Colonic mucosa (tissue), 4 donors: ENCODE measurements at places on chromosomes 2 and 18. TPM values are rescaled to one million over a fixed set of nuclear protein-coding genes. Genes with fewer than 3 reads are reported as not detected.

DNA sequence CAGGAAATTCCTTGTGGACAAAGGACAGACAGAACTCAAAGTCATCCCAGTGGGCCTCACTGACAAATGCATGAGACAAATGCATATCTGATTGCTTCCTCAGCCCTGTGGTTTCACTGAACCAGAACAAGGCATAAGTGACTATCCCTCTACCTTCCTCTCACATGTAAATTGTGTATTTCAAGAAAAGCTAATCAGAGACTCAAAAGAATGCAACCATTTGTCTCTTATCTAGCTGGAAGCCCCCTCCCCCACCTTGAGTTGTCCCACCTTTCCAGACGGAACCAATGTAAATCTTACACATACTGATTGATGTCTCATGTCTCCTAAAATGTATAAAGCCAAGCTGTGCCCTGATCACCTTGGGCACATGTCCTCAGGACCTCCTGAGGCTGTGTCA is 102.0 kb upstream of the TMEM200C start:
- DNase-seq = no peak

DNA sequence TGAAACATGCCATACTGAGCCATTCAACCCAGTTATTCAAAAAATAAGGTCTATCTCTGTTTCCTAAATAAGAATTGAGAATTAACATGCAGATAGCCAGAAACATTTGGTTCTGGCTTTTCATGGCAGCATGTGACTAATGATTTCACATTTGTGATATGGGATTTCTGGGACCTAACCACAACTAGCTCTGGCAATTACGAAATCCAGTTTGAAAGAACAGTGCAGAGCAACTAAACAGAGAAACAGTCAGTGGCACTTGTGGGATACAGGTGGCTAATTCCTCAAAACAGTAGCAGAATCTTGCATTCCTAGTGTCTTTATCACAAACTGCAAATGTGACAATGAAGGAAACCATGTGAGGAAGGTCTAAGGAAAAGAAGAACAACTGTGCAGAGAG is 637.8 kb upstream of the CHAC2 start:
- DNase-seq = no peak

DNA sequence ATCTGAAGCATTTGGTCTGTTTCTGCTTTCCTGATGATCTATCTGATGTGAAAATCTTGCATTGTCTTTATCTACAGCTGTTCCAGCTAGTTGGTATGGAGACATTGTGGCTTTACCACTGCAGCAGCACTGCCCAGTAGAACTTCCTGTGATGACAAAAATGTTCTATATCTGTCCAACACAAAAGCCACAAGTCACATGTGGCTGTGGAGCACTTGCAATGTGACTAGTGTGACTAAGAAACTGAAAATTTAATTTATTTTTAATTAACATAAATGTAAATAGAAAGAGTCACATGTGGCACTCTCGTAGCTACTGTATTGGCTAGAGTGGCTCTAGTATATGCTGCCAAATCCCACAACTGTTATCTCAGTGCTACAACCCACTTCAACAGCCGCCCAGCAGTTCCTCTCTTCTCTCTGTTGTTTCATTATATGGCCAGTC is 425.7 kb downstream of the SETBP1 start:
- DNase-seq = no peak

DNA sequence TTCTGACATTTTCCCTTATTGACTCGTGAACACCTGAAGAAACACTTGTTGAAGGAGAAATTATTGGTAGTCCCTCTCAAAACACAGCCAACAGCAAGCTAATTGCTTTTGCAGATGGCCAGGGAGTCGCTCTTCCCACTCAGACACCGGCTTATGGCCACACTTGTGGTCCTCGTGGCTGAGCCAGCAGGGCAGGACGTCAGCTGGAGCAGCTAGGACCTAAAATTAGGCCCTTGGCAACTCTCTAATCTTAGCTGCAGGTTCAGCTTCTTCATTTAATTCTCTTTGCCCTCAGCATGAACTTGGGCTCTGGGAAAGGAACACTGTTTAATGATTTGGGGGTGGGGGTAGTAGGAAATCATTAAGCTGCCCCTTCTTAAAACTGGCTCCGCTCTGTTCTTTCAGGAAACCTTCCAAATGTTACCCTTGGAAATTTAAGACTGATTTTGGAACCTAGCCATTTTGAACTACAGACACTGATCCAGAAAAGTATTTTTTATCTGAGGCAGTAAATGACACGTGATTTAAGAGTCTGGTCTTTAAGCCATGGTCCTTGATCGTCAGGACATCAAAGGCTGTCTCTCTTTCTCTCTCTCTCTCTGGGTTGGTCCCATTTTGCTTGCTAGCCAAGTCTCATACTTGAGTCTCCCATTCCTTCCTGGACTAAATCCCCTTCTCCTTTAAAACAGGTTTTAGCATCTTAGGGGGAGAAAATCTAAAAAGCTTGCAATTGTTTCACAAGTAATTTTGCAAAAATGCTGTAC is 77.5 kb downstream of the CDK15 start:
- DNase-seq = no peak

- no peak for DNase-seq
Measured at GRCh38 chr2:226910384-226910783, 74.5 kb downstream of the RHBDD1 start.

GRCh38 chr2:159551806-159552205 is 64.5 kb downstream of the BAZ2B start:
- no peak for DNase-seq

GRCh38 chr2:143603846-143604565 is 474.8 kb downstream of the ARHGAP15 start:
- no peak for DNase-seq

Gene WIPF1
- 21.4 TPM for total RNA-seq

- DNase-seq = no peak
Measured at GRCh38 chr18:23828426-23828825, 139.2 kb downstream of the LAMA3 start.

DNA sequence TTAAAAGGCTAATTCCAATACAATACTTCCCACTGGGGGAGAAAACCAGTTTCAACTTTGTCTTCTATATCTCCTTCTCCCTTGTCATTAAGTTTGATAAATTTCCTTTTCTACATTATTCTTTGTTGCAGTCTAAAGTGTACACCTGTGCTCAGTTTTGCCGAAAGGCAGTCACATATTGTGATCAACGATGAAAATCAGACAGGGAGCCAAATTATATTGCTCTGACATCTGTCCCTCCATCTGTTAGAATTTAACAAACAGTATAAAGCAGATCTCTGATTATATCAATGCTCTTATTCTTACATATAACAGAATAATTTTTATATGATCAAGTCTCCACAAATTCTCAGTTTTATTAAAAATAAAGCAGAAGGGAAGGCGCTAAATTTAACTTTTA is 496.7 kb downstream of the NRXN1 start:
- no peak for DNase-seq

DNA sequence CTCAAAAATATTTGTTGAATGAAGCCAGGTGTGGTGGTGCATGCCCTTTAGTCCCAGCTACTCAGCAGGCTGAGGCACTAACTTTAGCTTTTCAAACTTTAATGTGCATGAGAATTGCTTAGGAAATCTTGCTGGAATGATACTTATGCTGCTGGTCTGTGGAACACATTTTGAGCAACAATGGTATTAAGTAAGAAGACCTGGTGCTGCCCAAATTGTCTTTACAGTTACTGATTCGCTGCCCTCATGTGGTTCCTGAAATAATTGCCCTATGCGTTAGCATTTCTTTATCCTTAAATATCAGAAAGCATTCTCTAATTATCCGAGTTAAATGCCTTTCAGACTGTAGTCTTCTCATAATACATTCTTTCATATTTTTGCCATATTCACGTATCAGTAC is 76.0 kb upstream of the SESTD1 start:
- DNase-seq = no peak

- DNase-seq = no peak
Measured at GRCh38 chr2:217227794-217228193, 367.9 kb upstream of the TNP1 start.

GRCh38 chr2:86476092-86476491 is 34.9 kb downstream of the KDM3A start:
- no peak for DNase-seq

DNA sequence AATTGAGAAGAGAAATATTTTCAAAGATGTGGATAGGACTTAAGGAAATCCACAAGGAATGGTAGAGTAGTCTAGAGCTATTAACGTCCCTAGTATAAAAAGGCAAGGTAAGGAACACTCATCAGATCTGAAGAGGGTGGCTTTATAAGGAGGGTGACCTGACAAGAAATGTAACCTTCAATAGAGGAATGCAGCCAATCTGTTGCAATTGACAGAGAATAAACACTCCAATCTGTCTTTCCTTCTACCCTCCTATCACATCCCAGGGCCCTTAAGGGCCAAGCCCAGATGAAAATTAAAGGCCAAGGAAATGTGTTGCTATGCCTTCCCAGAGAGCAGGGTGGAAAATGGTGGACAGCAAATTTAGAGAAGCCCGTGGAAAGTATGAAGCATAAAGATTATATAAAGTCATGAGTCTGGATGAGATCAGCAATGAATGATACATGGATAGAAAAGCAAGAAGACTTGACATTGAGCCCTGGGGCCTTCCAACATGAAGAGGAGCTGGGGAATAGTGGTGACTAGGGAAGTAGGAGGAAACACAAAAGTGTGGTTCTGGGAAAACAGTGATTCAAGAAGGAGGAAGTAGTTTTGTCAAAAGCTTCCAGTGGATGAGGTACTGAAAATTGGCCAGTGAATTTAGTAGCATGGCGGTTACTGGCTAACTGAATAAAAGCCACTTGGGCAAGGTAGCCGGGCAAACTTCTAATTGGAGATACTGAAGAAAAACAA is 270.6 kb upstream of the TANK start:
- no peak for DNase-seq

Gene ASPRV1
- total RNA-seq = 0.82 TPM

Gene CPLX4
- total RNA-seq = not detected

- no peak for DNase-seq
Measured at GRCh38 chr2:241020629-241021190, 22.3 kb downstream of the SNED1 start.

Gene REG1B
- total RNA-seq = not detected

Gene ZNF892
- 2.6 TPM for total RNA-seq

DNA sequence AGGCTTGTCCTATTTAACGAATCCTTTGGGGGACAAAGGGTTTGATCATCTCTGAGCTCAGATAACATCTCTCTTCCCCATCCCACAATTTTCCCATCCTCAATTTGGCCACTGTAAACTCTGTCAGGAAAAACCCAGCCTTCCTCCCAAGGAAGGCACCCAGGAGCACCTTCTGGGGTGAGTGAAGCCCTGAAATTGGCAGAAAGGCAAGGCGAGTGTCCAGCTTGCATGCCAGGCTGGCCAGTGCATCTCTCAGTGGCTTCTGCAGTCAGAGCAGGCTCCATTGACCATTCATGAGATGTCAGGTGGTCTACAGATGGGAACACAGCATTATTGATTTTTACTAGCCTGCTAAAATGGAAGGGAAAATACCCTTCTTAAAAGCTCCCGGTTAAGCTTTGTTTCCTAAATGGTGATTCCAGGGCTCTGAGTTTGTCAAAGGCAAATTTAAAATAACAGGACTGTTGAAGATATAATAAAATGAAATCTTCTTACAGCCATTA is 83.2 kb upstream of the BOD1L2 start:
- DNase-seq = no peak

- DNase-seq = peak; percentile 23
Measured at GRCh38 chr18:55384551-55385275, 203.3 kb downstream of the TCF4 start.

DNA sequence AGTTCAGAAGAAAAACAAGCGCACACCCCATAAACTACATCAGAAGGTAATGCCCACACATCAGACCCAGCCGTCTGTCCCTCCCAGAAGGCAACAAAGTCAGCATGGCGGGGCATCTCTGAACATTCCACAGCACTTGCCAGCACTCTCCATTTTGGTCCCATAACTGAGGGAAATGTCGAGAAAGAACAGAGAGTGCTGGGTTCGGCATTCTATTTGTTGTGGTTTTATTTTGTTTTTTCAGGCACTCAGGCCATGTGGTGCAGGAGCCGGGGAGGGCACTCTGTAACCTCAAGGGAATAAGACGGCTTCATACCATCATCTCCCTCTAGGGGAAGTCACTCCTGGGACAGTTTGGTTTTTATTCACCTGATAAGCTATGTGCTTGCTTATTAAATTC is 156.0 kb downstream of the SEPTIN10 start:
- no peak for DNase-seq

DNA sequence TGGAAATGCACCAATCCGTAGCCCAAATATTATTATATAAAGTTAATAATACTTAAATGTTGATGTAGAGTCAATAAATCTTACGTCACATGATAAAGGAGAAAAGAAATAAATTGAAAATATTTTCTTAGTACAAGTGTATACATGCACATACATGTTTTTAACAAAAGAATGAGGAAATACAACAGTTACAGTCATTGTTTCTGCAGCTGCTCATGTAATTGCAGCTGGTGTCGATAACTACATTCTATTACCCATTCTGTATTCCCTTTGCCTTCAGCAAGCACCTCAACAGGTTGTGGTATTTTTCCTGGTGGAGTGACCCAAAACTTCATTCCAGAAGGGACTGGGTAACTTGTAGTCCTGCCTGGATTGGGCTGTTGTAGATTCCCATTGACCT is 377.8 kb upstream of the FSIP2 start:
- DNase-seq = no peak

Gene HNMT
- 62.2 TPM for total RNA-seq

Gene ZSWIM2
- total RNA-seq = not detected

DNA sequence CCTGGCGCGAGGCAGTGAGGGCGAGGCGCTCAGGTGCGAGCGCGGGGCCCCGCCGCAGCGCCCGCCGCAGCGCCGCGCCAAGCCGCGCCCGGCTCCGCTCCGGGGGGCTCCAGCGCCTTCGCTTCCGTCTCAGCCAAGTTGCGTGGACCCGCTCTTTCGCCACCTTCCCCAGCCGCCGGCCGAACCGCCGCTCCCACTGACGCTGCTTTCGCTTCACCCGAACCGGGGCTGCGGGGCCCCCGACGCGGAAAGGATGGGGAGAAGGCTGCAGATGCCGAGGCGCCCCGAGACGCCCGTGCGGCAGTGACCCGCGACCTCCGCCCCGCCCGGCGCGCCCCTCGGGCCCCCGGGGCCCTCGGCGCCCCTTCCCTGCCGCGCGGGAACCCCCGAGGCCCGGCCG is 328 bp upstream of the INHBB start:
- no peak for DNase-seq

Gene CYP1B1
- total RNA-seq = 3.5 TPM

Gene MAP4K4
- 30.7 TPM for total RNA-seq

DNA sequence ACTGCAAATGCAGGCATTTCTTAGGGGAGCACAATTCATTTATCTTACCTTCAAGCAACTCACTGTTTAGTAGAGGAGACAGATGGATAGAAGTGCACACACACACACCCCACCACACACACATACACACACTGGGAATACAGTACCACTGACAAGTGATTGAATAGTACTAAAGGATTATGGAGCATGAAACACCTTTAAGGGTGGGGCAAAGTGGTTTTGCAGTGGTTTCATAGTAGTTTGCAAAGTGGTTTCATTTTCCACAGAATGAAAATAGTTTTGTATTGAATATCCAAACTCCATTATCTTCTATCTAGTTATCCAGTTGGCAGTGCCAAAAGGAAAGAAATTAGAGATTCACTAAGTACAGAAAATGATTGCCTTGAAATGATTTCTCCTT is 18.9 kb downstream of the KIF5C start:
- DNase-seq = no peak

- no peak for DNase-seq
Measured at GRCh38 chr2:64165706-64166105, 21.5 kb upstream of the PELI1 start.
